RPMI8226 (cell line): ENCODE measurements at places on chromosomes 3 and 15.

DNA sequence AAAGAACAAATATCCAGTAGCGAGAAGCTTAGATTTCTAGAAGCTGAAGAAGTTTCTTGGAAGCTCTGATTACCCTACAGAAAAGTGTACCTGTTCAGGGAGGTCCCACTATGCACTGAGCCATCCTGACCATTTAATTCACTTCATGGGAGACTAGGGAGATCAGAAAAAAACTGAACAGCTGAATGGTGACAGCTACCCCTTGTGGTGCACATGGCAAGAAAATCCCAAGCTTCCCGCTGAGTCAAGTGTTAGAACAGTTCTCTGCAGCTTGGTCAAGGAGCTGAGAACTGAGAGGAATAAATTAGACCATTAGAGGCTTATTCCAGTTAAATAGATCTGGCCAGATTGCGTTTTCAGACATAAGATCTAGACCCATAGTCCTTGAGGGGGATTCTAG, 197.2 kb upstream of the VEPH1 start:
- DNase-seq, result no peak

- no peak for DNase-seq
Observed at GRCh38 chr3:177672252-177672911, 475.1 kb upstream of the TBL1XR1 start.

DNA sequence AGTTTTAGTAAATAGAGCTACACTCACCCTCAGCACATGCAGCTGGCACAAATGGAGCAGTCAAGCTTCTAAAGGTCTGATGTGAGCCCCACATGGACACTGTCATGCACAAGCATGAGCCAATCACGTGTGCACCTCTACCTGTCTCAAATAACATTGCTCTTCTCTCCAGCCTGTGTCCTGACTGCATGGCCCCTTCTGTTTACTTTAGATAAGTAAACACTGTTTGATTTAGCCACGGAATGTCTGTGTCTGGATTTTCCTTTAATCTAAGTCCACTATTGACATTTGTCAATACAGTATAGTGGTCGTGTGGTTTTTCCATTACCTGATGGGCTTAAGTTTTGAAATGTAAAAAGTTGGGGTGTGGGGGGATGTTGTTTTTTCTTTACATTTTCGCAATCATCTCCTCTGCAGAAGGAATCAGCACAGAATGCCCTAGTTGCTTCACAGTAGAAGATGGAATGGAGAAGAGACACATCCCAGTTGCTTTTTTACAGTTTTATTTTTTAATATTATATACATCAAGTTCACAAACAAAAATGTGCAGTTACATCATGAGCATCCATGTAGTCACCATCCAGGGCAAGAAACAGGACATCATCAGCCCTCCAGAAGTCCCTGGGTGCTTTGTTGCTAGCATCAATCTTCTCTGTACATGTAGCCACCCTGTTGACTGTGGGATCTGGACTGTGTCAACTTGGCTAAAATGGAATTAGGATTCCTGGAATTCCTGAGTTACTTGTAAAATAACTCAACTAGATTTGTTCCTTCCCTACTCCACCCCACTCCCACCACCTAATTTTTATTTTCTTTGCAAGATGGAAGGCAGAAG, 146.1 kb downstream of the UACA start:
- DNase-seq, result no peak

DNA sequence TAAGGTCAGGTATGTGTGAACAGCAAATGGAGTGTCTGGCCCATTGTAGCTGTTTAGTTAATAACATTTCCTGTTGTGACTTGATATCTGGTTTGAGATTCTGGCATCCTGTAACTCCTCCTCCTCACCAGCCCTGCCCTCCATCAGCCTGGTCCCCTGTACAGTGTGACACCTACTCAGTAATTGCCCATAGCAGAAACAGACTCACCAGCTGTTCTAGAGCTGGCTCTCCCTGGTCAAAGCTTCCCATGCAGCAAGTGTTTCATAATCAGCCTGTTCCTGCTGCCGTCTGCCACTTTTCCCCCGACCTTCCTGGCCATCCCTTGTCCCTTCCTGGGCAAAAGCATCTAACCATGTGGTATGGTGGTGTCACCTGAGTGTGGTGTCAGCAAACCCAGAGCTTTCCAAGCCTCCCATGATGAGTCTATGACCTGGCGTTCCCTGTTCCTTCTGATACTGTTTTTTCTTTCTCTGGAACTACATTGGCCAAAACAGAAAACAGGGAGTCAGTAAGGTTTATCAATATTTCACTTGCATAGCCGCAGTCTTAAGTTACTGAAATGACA, 55.4 kb downstream of the B3GALNT1 start:
- no peak for DNase-seq
